Activated CD4-positive, CD25-positive, alpha-beta regulatory T cell treated with anti-CD3 and anti-CD28 coated beads, Interleukin-2, amount 50 U/mL, for 16 hours (primary cell): ENCODE measurements at places on chromosomes 2 and 18.

- DNase-seq: no peak
These were observed 2.2 kb downstream of the ALPI start for GRCh38 chr2:232458051-232458660.

- DNase-seq: no peak
These were observed 205.5 kb upstream of the KCNH7 start for GRCh38 chr2:163044114-163044513.

DNA sequence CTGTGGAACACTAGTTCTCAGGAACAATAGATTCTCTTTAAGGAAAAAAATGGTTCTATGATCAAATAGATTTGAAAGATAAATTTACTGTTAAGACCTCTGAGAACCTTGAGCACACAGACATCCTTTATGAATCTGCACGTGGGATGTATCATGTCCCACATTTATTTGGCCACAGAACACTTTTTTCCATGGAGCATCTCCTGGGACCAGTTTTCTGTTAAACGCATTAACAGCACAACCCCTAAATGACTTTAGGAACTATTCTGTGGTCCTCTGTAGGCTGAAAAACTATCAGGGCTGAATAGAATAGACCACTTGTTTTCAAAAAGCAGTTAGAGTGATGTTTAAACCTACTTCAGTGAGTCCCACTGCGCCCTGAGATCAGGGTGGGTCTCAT lies 132.2 kb upstream of the PID1 start:
- no peak for DNase-seq

DNA sequence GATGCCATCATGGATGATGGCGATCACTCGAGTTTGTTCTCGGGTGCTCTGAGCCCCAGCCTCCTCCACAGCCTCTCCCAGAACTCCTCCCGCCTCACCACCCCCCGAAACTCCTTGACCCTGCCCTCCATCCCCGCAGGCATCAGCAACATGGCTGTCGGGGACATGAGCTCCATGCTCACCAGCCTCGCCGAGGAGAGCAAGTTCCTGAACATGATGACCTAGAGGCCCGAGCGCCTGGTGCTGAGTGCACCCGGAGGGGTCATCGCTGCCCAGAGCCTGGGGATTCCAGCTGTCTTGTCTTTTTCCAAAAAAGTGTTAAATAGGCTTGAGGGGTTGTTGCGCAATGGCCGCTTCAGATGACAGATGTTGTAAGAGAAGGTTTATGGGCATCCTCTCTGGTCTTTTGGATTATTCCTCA lies 254.8 kb downstream of the GLI2 start:
- no peak for DNase-seq

GRCh38 chr2:224033601-224034000 lies 5.5 kb downstream of the SERPINE2 start:
- DNase-seq: no peak

- no peak for DNase-seq
These were observed 33.3 kb downstream of the BMP10 start for GRCh38 chr2:68837861-68838341.

DNA sequence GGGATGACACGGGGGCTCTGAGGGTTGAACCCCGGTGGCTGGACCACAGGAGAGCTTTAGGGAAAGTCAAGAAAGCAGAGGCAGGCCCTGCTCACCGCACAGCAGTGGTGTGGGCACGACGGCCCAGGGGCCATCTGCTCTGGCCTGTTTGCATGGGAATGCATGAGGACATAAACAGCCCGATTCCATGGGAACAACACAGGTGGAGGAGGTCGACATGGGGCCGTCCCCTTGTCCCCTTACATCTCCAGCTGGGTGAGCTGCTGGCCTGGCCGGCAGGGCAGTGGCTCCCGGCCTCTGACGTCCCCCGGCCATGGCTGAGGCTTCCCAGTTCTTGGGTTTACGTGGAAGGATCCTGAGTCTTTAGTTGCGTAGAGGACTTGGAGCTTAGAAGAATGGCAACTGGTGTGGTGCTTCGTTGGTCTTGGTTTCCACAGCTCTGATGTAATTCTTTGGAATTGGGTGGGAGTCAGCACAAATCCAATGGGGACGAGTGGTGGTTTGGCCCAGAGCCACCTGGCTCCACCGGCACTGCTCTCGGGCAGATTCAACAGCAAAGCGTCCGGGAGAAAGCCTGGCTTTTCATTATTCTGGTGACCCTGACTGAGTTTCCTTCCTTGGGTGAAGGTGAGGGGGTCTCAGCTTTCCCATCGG lies 98.3 kb upstream of the HDAC4 start:
- no peak for DNase-seq

DNA sequence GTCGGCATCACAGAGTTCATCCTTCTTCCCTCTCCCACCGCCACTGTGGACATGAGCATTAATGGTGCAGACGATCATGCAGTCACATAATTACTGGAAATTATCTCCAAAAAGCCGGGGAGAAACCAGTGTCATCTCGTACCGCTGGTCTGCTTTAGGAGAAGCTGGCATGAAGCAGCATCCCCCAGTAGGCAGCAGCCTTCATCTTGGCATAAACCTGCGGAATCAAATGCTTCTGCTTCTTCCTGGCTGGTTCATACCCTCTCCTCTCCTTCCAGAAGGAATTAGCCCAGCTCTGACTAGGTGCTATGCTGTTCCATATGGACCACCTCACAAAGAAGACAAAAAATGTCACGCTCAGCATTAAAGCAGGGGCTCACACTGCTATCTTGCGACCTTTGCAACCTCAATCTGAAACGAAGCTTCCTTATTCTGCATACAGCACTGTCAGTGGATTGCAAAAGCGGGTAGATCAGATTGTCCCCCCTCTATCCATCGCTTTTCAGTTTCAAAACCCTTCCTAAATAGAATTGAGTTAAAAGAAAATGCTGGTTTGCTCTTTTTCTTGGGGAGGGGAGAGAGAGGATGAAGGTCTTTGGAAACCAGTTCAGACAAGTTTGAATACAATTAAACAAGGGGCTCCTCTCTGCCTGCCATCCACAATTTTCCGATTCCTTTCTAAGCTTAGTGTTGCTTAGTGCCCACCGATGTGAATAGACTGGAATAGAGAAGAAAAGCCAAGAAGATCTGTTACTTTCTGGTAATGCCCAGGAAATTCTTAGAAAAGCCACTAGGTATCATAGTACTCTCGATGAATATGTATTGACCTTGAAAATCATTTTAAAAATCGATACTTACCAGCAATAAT lies 212.1 kb upstream of the ZNF521 start:
- no peak for DNase-seq

- no peak for DNase-seq
These were observed 346 bp upstream of the VRK2 start for GRCh38 chr2:58046335-58046584.

GRCh38 chr2:223477318-223477717 lies 124.8 kb downstream of the SCG2 start:
- DNase-seq: no peak

GRCh38 chr2:45014016-45014702 lies 4.9 kb upstream of the SIX2 start:
- no peak for DNase-seq

DNA sequence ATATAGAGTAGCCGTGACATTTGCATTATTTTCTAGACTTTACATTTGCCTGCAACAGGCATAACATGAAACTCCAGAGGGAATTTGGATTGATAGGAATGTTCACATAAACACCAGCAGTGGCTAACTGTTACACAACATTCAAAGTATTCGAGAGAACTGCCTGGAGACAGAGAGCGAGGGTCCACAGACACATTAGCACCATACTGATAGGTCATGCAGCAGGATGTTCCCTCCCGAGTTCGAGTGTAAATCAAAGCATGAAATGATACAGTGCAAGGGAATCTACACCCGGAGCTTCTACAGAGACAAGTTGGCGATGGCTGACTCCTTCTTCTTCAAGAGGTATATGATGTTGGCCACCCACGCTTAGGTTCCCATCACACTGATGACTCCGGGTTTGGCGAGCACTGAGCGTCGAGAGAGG lies 89.5 kb downstream of the COL6A3 start:
- no peak for DNase-seq

GRCh38 chr2:23283-23682 lies 23.0 kb downstream of the FAM110C start:
- no peak for DNase-seq

- DNase-seq: no peak
These were observed 9.4 kb upstream of the COLEC11 start for GRCh38 chr2:3585261-3586109.

GRCh38 chr2:42961385-42961811 lies 169.0 kb upstream of the HAAO start:
- no peak for DNase-seq

DNA sequence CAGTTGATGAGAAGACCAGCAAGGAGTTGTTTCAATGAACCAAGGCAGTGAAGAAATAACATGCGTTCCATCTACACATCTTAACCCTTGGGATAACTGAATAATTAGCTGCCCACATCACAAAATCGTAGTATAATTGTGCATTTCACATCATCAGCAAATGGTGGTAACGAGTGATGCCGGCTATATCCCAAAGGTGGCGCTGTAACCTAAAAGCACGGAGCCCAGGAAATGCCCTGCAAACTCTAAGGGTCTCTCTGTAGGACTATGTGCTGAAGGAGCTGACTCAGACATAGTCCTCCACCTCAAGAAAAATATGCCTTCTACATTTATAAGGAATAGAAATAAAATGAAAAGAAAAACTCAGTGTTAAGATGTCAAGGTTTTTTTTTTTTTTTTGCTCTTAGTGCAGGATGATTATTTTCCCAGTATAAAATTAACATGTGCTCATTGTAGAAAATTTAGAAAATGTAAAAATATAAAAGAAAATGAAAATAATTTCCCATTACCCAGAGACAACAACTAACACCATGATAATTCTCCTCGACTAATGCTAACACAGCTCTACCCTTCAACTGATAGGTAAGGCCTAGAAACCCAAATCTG lies 23.1 kb upstream of the DSG3 start:
- no peak for DNase-seq

DNA sequence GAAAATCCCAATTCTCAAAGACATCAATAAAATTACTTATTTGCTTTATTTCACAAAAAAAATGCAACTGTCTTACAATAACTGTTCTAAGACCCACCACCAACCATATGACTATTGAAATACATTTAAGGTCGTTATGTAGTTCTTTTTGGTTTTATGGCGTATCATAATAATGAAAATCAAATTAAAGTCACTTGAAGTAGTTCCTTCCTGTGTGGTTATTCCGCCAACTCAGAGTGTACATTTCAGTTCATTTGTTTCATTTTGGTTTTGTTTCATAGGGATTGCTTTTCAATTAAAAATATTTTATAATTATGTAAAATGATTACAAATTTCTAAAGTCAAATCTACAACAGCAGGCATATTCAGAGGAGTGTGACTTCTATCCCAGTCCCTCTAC lies 45.9 kb upstream of the AAK1 start:
- DNase-seq: no peak

GRCh38 chr2:100321866-100322820 lies at the start of gene LONRF2:
Gene LONRF2 (minus strand): TSS chr2:100322501. CDS start chr2:100322093, 408 bp downstream.
- DNase-seq: no peak

DNA sequence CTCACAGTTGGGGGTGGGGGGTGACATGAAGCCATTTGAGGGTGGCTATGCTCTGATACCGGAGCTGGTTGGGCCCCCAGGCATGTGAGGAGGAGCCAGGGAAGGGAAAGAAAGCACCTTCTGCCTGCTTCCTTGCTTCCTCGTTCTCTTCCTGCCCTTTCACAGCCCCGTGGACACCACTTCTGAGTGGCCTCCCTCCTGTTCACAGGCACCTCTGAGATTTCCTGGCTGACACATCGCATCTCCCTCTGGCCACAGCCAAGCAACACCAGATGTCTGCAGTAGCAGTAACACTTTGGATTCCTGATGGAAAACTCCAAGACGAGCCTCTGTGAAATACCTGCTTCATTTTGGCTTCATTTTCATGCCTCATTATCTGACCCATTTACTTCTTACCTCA lies 64.7 kb upstream of the ST3GAL5 start:
- DNase-seq: no peak

- DNase-seq: no peak
These were observed 11.2 kb downstream of the SLC40A1 start for GRCh38 chr2:189569295-189569910.

DNA sequence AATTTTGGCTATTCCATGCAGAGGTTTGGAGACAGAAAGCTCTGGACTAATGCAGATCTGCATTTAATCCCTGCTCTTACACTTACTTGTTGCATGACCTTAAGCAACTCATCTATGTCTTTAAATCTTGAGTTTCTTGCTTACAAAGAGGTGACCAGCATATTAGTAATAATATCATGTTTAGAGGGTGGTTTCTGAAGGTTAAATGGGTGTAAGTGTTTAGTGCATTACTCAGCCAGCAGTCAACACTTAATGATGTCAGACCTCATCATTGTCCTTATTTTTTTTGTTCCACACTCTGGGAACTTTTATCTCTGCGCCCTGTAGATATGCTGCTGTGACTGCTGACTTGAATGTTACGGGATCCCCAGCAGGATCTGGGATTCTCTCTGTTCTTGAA lies 1.7 kb downstream of the IL1RL1 start:
- no peak for DNase-seq

DNA sequence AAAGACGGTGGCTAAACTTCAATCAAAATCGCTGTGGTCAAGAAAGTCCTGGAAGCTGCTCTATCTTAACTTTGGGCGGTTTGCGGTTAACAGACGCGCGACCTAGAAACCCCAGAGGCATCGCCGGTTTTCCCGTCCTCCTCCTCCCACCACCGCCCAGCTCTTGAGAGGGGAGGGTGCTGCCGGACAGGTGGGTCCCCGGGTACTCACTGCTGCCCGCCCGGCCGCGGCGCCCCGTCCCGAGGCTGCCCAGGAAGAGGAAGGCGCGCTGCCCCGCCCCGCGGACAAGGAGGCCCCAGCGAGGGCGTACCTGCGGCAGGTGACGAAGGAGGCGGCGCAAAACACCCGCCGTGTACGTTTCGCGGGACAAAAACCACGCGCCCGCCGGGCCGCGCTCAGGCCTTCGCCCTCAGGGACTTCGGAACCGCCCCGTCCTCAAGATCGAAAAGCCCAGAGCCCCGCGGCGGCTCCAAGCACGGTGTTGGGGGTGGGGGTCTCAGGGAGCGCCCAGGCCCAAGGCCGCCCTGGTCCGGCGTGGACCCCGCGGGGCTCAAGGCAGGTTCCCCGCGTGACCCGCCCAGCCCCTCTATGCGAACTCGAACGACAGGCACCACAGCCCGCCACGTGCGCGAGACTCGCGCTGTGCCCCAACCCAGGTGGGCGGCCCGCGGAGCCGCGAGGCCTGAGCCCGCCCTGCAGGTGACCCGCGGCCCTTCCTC lies at the start of gene SH3YL1:
Gene SH3YL1, minus strand, starts transcription at position 259 of the 719 bp plus-strand sequence. Its CDS starts 48 bp downstream, at position 211.
- peak; percentile 39 for DNase-seq
